ENCODE measurements at places on chromosomes 7 and 10.

GRCh38 chr10:90199093-90199492, 497.7 kb downstream of the KIF20B start:
- no peak for DNase-seq

DNA sequence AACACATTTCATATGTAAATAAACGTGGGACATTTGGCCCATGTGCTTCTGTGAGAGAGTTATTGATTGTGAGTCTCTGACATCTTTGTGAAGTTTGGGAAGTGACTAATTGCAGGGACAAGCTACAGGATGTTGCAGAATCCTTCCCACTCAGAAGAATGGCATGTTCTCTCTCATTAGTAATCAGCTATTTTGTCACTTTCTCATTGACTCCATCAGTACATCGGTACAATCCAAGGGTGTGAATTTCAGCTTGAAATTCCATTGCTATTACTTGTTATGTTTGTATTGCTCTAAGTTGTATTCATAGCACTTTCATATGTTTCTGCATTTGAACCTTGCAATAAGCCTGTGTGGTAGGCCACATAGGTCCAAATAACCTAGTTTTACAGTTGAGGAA, 100.0 kb upstream of the KCNMA1 start:
- no peak for DNase-seq

GRCh38 chr10:30662814-30663213, 33.3 kb upstream of the LYZL2 start:
- no peak for DNase-seq

DNA sequence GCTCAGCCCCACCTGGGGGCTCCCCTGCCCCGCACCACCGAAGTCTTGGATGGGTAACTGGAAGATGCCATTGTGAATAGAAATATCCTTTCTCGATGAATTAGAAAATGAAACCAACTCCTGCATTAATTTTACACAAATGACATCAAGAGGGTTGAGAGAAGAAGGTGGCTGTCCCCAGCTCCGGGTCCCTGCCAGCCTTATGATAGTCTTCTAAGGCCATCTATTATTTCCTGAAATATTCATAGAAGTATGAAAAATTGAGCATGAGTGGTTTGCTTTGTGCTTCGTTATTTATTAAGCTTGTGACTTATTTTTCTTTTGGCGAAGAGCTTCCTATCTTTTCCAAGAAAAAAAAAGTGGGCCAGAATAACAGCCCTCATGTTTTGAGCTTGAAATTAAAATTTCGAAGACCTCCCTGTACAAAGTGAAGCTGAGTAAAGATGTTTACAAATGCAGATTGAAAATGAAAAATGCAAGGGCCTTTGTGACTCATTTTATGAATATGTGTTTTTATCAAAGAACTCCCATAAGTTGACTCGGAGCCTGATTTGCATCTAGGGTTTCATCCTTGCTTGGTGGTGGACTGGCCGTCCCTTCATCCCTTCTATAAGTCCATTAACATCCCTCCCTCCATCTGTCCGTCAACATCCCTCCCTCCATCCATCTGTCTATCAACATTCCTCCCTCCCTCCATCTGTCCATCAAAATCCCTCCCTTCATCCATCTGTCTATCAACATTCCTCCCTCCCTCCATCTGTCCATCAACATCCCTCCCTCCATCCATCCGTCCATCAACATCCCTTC, 20.5 kb upstream of the CFAP46 start:
- DNase-seq: no peak

DNA sequence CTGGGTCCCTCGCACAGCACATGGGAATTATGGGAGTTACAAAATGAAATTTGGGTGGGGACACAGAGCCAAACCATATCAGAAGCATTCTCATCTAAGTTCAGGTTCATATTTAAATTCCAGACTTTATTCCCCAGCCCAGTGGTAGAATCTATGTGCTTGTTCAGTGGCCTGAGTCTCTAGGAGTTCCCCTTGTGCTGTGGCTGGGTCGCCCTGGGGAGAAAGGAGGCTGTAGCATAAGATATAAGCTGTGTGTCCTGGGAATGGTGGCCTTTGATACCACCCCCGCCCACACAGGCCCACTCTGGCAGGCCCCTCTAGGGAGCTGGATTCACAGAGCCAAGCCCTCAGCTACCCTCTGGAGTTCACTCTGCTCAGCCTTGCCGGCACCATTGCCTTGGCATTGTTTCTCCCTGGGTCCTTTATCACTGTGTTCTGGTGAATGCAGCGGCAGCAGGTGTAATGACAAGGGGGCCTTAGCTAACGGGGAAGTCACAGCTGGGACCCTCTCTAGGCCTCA, 64.2 kb downstream of the MINDY4 start:
- no peak for DNase-seq

Measured in stimulated activated CD4-positive, alpha-beta T cell treated with anti-CD3 and anti-CD28 coated beads, Interleukin-2, amount 100 ng/mL, for 24 hours (primary cell).